Fibroblast of skin of left biceps (primary cell): ENCODE measurements at places on chromosomes 6 and 20.

DNA sequence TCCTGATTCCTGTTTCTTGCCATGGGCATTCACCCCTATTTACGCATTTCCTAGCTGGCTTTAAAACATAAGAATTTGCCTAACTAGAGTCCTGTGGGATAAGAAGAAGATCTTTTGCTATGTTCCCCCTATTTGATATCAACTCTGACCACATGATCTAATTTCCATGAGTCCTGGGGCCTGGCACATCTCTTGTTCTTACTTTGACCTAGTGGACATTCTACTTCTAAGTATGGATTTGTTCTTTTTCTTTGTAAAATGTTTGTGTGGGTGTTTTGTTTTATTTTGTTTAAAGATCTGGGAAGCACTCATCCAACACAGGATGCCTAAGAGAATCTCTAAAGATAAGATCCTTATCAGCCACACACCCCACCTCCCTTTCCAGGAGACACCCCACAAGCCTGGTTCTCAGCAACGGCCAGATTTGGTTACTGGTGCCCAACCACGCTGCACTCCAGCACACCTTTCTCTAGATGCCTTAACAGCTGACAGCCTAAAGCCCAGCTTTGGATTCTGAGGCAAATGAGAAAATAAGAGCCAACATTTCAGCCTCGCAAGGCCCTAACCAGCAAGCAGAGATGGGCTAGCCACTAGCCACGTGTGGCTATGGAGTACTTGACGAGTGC lies 74.7 kb downstream of the SLC23A2 start:
- no peak for DNase-seq

- DNase-seq: no peak
Observed at GRCh38 chr20:36364506-36364905, 58.4 kb downstream of the DLGAP4 start.

DNA sequence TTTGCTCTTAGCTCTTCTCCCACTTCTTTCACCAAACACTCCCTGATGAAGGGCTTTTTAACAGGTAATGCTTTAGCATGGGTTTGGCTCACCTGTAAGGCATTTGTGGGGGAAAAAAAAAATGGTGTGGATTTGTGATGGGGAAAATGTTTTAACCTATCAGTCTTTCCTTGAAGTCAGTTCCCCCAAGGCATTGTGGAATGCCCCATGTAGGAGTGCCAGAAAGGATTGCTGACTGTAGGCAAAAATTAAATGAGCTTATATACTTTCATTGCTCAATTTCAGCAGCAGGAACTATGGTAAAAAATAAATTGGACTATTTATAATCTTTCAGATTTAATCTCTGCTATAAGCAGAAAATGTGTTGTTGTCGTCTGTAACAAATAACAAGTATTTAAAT lies 10.6 kb upstream of the SASH1 start:
- DNase-seq: no peak

GRCh38 chr6:98836025-98836961 lies 1.9 kb downstream of the POU3F2 start:
- DNase-seq: no peak

DNA sequence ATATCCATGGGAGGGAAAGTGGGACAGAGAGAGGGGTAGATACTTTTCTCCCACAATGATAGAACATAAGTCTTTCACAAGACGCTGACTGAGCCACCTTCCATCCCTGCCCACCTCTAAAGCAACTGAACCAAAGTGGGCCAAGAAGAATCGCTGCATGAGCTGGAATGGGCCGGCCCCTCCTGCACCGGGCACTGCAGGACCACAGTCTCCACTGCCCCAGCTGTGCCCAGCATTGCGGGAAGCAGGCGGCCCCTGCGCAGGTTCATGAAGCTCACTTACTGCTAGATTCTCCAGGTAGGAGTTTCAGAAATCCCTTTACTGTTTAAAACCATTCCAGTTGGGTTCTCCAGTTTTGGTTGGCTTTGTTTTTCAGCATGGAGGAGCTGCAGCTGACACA lies 32.0 kb upstream of the CST7 start:
- DNase-seq: no peak

DNA sequence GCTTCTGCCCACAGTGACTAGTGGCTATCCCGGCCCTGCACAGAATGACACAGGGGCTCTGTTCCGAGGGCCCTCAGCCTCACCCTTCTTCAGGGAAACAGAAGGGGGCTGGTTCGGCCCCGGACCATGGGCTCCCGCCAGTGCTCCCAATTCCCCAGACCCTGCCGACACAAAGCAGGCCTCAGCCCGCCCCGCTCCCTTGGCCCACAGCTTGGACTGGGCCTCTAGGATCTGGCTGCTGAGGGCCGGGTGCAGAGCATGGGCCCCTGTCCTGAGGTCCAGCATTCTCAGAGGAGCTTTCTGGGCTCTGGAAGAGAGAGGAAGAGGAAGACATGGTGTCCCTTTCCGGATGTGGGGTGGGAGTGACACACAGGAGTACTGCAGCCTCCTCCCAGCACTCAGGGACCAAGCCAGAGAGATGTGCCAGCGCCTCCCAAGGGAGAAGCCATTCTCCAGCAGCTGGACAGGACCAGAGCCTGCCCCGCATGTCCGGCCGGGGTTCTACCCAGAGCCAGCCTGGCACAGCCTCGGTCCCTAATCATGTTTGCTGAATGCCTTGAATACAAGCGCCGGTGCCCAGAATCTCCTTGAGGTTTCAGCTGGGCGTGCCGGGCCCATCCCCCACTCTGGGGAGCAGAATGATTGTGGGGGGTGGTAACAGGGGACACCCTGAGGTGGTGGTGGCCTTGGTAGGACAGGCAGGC lies 23.9 kb downstream of the C20orf203 start:
- no peak for DNase-seq

DNA sequence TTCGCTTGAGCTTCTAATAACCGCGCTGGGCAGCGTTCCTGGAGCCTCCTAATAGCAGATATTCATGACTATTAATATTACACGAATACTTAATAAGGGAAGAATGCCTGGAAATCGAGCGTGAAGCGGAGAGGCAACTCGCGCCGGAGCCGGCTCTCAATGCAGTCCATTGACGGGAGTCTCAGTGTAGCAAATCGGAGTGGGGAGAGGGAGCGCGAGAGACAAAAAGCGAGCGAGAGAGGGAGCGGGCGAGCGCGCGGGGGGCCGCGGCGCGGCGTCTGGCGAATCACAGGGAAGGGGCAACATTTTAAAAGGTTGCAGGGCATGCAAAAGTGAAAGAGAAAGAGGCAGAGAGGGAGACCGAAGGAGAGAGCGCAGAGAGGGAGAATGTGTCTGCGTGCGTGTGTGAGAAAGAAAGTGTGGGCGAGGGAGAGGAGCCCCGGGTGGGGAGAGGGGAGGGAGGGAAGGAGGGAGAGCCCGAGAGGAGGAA lies 2.9 kb downstream of the TFAP2A start:
- DNase-seq: no peak

DNA sequence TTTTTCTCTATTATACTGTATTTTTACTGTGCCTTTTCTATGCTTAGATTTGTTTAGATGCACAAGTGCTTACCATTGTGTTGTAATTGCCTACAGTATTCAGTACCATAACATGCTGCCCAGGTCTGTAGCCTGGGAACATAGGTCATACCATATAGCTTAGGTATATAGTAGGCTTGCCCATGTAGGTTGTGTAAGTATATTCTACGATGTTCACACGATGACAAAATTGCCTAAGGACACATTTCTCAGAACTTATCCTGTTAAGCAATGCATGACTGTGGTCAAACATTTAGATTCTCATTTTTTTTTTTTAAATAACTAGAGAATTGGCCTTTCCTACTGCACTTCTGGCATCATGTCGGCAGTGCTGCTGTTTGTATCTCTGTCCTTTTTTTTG lies 253.7 kb upstream of the SUPT3H start:
- no peak for DNase-seq

DNA sequence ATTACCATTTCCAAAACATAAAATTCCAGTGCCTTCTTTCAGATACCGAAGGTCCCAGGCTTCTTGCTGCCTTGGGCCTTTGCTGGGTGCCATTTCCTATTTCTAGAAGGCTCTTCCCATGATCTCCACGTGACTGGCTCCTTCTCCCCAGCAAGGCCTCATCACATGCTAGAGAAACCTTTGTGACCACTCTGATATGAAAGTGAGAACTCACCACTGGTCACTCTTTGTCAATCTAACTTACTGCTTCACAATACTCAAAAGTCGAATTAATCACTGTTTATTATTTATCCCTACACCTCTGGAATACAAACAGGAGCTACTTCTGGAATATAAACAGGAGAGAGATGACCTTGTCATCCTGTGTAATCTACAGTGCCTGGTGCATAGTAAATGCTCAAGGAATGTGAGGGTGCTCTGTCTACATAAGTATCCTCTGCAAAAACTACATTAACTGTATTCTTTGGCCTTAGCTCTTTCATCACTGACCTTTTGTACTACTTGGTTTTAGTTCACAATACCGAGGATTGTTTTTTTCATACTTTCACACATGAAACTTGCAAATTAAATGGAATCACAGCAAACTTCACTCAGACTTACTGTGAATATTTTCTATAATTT lies 1.6 kb downstream of the STX7 start:
- no peak for DNase-seq

DNA sequence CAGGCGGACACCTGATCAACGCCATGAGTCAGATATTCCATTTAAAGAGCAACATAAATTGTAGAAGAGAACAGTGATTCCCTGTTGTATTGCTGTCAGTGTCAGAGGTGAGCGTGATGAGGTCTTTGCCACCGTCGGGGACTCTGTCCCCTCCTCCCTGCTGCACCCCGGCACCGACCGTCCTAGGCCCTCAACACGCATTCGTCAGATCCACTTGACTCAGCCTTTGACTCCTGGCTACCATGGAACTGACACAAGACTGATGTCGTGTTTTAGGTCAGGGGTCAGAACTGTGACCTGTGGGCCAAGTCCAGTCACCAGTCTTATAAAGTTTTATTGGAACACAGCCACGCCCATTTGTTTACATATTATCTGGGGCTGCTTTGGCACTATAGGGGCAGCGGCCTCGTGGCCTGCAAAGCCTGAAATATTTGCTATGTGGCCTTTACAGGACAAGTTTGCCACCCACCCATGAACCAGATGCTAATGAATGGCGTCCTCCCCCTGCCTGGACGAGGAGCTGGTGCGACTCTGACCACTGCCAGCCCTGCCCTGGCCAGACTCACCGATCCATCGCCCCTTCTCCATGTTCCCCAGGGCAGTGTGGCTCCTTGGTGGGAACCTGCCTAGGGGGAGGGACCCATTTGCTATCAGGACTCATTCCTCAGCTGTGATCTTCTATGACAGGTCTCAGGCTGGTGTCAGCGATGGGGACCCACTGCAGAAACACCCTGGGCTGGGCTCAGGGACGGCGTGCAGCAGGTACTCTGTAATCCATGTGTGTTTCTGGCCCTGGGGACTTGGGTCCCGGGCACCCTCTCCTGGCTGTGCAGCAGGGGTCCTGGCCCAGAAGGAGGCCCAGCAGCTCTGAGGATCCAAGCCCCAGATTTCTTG lies 37.5 kb upstream of the PHACTR3 start:
- no peak for DNase-seq

DNA sequence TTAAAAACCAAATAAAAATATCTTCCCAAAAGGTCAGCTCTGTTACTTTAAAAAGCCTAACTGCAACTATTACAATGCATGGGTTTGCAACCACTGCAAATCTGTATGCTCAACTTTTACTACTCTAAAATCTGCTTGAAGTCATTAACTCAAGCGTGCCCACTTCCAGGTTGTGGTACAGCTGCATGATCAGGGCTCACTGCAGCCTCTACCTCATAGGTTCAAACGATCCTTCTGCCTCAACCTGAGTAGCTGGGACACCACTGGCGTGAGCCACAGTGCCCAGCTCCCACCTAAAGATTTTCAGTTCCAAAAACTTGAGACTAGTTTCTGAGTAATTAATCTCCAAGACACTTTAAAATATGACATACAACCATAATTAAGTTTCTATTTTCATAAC lies 8.2 kb downstream of the DIDO1 start:
- DNase-seq: no peak

DNA sequence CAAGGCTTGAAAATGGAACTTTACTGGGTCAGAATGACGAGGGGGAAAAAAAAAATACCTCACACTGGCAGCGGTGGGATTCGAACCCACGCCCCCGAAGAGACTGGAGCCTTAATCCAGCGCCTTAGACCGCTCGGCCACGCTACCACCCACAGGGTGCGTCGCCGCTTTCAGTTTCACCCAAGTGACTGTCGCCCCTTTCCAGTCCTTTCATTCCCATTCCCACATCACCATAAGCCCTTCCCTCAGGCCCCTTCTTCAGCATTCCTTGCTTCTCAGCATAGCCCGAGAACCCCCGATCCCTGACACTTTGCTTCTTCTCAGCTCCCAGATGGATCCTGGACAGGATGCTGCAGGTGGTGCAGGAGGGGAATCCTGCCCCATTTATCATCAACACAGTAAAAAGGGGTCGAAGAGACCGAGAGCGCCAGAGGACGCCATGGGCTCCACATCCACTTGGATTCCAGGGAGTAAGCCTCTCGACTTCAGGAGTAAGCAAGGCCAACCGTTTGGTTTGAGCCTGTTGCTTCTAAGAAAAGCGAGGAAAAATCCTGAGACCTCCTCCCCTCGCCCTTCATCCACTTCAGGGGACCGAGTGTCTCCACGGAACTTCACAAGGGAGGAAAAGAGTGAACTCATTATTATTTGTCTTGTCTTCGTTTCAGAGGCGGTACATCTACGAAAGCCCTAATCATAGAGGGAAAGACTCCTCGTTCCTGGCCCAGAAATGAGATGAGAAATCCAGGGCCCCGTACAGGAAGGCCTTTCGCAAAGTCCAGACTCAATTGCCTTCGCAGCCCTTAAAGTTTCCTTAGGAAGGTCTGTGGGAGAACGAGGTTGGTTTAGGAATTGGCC lies 20.0 kb upstream of the TRIM27 start:
- no peak for DNase-seq

DNA sequence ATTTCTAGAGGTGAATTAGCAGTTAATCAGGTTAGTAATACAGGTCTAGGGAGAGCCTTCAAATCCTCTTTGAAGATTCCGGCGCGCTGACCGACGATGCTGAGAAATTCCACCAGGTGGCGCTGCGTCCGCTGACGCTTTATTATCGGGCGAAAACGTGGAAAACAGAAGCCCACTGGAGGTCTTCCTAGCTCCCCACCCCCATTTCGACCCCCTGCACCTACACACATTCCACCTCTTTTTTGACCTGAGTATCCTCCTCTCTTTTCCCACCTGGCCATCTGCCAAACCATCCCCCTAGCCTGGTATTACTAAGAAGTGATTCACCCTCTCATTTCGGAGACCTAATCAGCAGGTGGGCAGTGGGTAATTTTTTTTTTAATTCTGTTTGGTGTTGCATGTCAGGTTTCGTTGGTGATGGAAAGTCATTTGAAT lies 65.4 kb upstream of the RIN2 start:
- no peak for DNase-seq

DNA sequence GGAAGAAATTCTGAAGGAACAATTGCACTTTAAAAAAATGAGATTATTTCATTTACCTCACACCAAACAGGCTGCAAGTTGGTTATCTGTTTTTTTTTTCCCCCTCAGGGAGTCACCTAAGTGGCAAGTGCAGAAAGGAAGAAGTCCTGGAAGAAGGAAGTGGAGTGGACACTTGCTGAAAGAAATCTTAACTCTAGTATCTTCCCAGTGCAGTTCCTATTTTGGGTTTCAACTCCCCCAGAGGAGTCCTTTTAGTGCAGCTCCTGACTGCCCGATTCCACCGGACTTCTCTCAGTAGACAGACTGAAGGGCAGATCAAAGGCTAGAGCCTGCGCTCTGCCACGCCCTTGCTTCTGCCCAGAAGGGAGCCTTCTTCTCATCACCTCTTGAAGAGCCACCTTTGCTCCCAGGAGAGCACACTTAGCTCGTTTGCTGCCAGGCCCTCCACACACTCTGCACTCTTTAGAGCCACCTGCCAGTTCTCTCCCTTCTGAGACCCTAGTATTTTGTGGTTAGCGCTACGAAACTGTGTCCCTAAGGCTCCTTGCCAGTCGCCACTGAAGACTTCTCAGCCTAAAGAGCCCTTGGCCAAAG lies 4.9 kb downstream of the MTCL3 start:
- no peak for DNase-seq

- no peak for DNase-seq
Observed at GRCh38 chr6:108132863-108133262, 33.0 kb upstream of the NR2E1 start.
